ENCODE measurements at places on chromosomes 6 and 20.
A peak's percentile ranks its signal among the peaks of the same experiment; 100 is the strongest.

DNA sequence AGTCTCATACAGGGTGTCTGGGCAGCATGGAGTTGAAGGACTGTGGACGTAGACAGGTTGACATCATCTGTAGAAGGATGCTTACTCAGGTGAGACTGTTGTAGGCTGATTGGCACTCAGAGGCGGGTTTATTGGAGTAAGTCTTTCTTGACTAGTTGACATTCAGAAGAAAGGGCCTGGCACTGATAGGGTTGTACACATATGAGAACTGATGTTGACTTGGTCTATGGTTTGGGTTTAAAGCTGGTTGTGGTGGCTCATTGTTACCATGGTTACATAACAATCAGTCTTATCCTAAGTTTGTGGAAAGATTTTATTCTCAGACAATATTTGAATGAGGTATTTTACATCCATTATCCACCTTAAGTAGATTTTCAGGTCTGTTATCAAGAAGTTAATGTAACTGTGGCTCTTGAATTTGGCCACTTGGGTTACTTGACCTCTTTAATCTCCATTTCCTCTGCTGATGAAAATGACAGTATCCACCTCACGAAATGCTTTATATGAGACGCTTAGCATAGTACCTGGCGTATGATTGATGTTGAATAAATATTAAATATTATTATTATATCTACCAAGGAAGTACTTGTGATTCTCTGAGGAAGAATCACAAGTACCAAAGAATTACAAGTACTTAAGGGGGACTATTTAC, 109.3 kb downstream of the DNAH8 start:
- no peak for DNase-seq

DNA sequence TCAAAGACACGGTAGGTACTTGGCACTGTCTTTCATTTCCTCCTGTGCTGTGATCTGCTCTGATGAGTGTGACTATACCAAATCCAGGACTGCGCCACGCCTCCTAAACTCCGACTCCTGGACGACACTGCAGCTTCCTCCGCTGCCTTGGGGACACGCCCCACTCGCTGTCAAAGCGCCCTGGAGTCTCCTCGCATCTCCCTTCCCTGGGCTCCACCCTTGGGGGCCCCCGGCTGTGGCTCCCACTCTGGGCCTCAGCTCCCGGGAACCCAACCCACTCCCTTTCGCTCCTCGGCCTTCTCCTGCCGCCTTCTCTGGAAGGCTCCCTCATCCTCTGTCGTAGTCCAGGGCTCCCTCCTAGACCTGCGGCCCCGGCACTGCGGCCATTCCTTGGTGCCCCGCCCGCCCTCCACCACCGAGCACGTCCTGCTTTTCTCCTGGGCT, 61.2 kb downstream of the RSPH3 start:
- no peak for DNase-seq

GRCh38 chr6:43896329-43897255, 126.6 kb downstream of the VEGFA start:
- no peak for DNase-seq

- DNase-seq, result no peak
Observed at GRCh38 chr6:127793396-127793795, 107.5 kb downstream of the THEMIS start.

DNA sequence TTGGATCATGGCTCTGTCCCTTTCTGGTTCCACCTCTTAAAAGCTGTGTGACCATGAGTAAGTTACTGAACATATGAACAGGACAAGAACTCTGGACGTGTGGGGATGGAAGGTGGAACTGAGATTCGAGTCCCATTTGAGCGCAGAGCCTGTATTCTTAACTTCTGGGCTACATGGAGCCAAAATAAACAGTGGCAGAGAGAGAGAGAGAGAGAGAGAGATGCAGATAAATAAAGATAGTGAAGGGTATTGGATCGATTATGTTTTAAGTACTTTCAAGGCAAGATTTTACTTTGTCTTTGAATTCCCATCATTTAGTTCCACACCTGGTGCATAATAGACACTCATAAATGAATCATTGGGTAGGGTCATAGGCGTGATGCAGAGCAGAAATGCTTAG, 39.7 kb downstream of the SLC35D3 start:
- DNase-seq, result no peak

DNA sequence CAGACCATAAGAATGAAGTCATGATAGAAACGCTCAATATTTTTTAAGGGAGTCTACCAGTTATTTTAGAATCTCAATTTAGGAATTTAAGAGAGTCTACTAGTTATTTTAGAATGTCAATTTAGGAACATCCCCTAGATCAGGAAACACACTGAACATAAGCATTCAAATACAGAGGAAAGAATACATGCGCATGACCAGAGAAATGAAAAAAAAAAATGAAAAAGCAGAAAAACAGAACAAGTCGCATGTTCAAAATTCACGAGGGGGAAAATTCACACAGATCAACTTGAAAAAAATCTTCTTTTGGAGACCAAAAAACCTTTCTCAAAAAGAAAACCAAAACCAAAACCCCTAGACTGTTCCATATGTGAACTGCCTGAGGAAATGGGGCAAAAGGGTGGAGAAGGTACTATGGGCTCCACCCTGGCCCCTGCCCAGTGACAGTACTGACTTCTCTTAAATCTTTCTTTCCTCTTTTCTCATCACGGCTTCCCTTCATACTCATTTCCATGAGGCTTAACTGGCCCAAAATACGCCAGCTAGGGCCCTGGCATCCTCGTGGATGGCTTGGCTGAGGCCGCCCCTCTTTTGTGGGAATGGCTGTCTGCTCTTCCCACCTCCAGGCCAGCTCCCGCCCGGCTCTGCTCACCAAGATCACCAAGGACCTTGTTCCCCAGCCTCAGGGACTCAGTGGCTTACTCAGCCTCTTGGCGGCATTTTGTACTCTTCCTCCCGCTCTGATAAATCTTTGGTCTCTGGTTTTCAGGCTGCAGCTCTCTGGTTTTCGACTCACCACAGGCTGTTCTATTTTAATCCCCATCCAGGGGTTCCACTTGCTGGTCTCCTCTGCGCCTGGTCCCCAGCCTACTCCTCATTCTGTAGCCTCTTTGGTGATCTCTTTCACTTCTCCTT, 11.2 kb downstream of the ZBTB2 start:
- peak; percentile 28 for DNase-seq
